ENCODE measurements at places on chromosomes 3 and 15.

GRCh38 chr15:49962044-49962602 lies 156.9 kb downstream of the ATP8B4 start:
- DNase-seq, result no peak

- no peak for DNase-seq
These were observed 31.1 kb downstream of the PHLDB2 start for GRCh38 chr3:111890051-111890580.

DNA sequence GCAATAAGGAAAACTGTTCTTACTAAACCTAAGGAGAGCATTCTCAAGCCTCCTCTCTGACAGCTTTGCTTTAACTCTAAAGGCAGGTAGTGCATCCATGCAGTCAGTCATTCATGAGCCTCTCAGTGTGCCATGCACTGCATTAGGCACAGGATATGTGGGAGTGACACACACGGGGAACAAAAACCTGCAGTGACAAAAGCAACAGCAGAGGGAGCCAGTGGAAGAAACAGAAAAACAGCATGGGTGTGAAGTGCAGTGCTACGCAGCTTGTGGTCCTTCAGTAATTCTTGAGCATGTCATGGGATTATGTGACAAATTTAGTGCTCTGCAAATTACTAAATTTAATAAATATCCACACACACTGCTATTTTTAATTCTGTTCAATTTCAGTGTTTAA lies 230.7 kb downstream of the BBX start:
- no peak for DNase-seq

DNA sequence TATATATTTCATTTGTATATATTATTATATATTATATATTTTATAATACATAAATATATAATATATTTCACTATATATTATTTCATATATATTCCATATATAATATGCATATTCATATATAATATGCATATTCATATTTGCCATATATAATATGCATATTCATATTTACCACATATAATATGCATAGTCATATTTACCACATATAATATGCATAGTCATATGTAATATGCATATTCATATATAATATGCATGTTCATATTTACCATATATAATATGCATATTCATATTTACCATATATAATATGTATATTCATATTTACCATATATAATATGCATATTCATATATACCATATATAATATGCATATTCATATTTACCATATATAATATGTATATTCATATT lies 51.2 kb upstream of the GATA2 start:
- no peak for DNase-seq

- no peak for DNase-seq
These were observed 305.3 kb downstream of the SATB1 start for GRCh38 chr3:18119866-18120265.

DNA sequence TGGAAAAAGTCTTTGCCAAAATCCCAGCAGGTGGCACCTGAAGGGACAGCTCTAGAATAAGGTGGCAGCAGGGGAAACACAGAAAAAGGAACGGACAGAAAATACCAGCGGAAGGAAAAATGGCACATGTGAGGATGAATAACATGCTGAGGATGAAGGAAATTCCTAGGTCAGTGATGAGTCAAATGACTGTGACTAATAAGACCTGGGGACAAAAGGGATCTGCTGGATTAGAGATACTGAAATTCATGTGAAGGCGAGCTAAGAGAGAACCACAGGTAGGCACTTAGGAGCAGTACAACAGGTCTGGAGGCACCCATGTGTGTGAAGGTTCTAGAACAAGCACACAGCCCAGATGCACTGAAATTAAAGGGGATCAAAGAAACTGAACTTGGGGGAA lies 482.5 kb downstream of the FOXP1 start:
- no peak for DNase-seq

GRCh38 chr15:71185706-71186105 lies 70.4 kb downstream of the THSD4 start:
- no peak for DNase-seq

GRCh38 chr3:128767094-128767750 lies 41.2 kb downstream of the RAB7A start:
- DNase-seq, result no peak

GRCh38 chr15:27241943-27242342 lies 271.0 kb downstream of the GABRG3 start:
- no peak for DNase-seq

GRCh38 chr3:126321490-126321889 lies 35.7 kb downstream of the KLF15 start:
- no peak for DNase-seq

- DNase-seq, result no peak
These were observed 100.8 kb downstream of the CPN2 start for GRCh38 chr3:194250098-194251002.

- DNase-seq, result no peak
These were observed 817.5 kb downstream of the SQOR start for GRCh38 chr15:46452297-46452820.

DNA sequence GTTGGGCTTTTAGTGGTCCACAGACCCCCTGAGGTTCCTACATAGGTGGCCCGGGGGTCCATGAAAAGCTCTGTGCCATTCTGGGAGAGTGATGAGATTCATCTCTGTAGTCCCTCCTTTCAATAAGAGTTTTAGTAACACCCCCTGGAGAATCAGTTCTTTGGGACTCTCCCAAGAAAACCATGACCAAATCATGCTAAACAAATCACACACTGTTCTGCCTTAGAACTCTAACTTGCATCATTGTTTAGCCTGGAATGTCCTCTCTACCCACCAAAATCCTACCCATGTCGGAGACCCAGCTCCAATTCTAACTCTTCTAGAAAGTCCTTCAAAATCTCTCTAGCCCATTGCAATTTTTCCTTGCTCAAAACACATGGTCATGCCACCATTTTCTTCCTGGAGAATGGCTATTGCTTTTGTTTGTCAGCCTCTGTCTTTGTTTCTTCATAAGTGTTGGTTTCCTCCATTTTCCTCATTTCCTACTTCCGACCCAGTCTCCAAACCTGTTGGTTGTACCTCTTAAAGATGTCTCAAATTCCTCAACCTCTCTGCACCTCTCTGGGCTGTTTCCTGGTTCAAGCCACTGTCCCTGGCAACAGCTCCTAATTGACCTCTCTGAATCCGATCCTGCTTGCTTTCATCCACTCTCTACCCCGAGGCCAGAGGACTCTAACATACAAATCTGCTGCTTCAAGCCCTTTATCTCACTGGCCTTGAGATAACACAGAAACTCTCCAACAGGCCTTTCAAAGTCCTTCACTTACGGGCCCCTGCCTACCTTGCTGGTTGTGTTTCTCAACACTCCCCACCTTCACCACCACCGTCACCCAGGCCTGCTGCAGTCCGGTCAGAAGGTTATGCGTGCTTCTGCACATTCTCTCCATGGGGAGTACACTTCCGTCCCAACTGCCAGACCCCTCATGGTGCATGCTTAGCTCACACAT lies 23.7 kb downstream of the CYP19A1 start:
- no peak for DNase-seq

DNA sequence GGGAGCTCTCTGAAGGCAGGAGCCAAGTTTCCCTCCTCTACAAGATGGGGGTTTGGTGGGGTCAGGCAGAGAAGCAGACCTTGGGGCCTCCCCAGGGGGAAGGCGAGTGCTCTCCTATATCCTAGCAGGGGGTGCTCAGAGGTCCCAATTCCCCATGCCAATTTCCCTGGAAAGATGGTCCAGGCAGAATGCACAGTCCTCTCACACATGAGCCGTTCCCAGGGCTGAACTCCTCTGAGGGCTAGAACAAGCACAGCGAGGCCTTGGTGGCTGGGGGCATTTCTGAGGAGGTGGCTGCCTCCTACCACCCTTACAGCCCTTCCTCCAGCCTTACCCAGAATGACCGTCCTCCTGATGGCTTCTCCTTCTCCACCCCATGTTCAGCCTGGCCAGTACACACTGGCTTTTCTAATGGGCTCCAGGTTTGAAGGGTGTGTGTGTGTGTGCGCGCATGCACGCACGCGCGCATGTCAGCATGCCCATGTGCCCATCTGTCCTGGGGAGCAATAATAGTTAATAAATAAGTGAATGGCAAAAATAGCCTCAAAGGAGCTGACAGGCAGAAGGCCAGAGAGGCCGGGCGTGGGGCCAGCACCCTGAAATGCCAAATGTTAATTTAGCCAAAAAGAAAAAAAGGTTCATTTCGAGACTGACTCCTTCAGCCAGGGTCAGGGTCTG lies 24.4 kb downstream of the ADCY5 start:
- no peak for DNase-seq

- peak; percentile 62 for DNase-seq
These were observed 35.4 kb upstream of the ATG7 start for GRCh38 chr3:11236588-11237461.

GRCh38 chr15:95944193-95944592 lies 386.3 kb upstream of the NR2F2 start:
- no peak for DNase-seq

DNA sequence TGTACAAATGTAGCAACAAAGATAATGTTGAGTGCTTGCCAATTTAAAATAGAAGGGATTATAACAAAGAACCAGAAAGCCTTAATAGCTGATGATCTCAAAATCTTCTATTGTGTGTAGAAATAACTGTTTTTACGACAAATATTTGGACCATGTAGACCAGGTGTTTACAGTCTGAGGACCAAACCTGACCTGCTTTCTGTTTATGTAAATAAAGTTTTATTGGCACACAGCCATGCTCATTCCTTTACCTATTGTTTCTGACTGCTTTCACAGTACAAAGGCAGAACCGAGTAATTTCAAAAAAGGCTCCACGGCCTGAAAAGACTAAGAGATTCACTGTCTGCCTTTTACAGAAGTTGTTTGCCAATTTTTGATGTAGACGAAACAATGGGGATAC lies 91.8 kb downstream of the GOLIM4 start:
- DNase-seq, result no peak

DNA sequence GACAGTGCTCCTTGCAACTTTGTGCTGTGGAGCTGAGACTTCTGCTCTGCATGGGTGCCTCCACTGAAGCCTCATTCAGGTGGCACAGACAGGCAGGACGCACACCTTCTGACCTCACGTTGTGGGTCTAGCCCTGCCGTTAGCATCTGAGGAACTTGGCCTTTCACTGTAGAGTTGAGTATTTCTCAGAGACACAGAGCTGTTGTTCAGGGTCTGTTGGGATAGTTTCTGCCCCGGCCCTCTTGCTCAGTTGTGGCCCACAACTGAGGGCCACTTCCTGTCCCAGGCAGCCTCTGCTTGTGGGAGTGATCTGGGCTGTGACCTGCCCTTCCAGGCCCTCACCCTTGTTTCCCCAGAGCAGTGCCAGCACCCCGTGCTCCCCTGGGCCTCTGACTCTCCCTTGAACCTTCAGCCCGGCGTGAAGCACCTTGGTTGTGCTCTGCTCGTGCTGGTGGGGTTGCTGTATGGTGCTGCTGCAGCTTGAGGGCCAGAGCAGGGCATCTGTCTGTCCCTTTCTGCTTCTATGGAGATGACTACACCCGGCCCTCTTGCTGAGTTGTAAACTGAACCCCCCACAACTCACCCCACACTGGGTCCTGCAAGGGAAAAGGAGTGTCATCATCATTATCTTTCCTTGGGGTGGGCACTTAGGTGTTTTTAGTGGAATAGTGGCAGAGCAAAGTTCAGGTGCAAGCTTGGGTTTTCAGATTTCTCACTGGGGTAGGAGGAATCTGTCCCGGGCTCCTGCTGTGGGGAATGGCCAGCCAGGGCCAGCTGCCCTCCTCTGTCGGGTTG lies 11.7 kb downstream of the BAHD1 start:
- no peak for DNase-seq

- peak; percentile 57 for DNase-seq
These were observed 924 bp upstream of the SIN3A start for GRCh38 chr15:75452364-75452864.

- no peak for DNase-seq
These were observed 106.9 kb downstream of the KLF13 start for GRCh38 chr15:31433574-31433973.

DNA sequence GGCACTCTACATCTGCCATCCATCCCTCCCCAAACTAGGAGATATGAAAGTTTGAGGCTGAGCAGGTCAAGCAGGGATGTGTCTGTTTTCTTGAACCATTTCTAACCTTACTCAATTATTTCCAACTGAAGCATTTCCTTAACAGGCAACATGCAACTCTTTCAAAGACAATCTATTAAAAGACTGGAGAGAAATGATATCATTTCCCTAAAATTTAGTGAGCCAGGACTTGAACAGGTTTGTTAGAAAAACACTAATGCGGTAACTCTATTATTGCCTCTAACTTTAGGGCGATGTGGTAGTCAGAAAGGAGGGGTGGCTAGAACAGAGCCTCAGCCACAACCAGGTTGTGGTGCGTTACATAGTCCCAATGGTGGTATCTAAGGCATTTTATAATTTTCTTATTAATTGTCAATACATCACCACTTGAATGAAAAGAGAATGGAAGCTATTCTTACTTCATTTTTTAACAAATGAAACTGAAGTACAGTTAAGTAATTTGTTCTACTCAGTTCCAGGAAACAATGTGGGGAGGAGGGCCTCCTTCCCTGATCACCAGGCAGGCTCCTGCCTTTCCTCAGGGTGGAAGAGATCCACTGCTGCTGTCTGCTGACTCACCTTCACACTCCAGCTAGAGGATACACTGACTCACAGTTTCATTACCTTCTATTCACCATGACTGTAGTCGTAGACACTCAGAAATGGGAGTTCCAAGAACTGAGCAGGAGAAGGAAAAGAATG lies 22.8 kb downstream of the MYO1E start:
- no peak for DNase-seq

DNA sequence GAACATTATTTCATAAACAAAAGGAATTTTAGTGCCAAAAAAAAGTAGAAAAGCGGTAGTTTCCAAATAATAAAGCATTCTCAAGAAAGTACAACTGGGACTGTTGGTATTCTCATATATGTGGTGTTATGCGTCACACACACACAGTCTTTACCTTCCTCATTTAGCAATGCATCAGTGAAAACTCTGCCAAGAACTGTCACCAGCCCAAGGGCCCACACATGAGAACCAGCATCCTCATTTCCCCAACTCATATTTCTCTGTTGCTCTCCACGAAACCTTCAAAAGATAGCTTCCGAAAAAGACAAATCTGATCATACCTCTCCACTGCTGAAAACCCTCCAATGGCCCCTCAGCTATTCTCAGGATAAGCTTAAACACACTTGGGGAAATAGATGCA lies 150.7 kb downstream of the CADPS start:
- DNase-seq, result no peak

DNA sequence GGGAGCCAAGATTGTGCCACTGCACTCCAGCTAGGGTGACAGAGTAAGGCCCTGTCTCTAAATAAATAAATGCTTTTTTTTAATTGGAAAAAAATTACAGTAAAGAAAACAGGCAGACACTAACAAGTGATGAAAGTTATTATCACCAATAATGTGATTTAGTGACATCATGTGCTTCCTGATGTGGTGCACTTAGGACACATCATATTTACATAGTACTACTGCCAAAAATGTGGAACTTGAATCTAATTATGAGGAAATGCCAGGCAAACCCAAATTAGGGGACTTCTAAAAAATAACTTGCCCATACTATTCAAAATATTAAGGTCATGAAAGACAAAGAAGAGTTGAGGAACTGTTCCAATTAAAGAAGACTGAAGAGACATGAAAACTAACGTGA lies 30.8 kb downstream of the MAP4 start:
- DNase-seq, result no peak

Data from activated B cell treated with CpG ODN at 0.5 μM for 24 hours (primary cell).